ENCODE measurements at places on chromosomes 1 and 21.

DNA sequence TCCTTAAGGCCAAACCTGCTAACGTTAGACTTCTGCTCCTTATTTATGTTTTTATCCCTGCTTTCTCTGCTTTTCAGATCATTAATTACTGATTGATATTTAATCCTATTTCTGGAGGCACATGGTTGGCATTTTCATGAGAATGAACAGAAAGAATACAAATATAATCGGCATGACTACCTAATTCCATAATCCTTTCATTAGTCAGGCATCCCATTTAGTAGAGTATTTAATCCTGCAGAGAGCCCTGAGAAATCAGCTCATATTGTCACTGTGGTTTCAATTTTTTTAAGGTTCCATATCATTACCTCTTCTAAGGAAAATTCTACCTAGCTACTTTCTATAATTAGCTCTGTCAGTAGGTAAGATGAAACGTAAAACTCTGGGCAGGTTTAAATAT is 238.8 kb downstream of the NCAM2 start:
- DNase-seq: no peak

GRCh38 chr1:93702111-93702827 is 20.6 kb upstream of the BCAR3 start:
- no peak for DNase-seq

DNA sequence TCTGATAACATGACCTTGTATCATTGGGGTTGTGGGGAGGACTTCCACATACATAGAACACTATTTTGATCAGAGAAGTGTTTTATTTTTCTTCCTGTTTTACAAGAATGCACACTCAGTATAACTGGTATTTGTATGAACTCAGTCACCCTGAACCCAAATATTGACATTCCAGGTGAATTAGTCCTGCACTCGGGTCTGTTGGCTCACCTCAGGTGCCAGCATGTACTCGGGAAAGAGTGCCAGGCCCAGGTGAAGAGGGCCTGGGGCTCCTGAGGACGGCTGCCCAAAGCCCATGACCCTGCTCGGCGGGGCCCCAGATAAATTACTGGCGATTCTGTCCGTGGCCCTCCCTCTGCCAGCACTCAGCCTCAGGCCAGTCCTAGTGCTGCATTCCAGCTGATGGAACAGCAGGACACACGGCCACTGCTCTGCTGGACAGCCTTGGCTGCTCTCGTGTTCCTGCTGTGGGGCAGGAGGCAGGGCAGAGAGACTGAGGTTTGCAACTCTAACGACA is 75.4 kb upstream of the TMPRSS2 start:
- DNase-seq: no peak

DNA sequence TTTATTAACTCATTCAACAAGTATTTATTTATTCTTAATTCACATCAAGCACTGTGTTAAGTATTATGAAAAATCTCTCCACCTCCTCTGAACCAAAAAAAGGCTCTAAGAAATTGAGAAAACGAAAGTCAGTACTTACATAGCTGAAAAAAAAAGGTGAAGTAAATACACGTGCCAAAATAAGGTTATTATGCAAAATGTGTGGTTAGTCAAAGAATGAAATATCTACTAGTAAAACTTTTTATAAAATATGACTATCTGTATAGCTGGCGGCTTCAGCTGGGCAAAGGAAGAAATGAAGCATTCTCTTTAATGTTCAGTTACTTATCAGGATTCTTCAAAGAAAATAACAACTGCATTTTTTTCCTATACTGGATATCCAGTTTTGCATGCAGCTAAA is 35.5 kb upstream of the ASPM start:
- no peak for DNase-seq

- DNase-seq: no peak
Observed at GRCh38 chr1:101522486-101522885, 285.7 kb downstream of the S1PR1 start.

- DNase-seq: no peak
Observed at GRCh38 chr1:7885513-7886404, 32.9 kb upstream of the UTS2 start.

- no peak for DNase-seq
Observed at GRCh38 chr1:38332649-38333310, 286.2 kb upstream of the POU3F1 start.

- DNase-seq: no peak
Observed at GRCh38 chr1:206074839-206075238, 21.9 kb downstream of the RHEX start.

DNA sequence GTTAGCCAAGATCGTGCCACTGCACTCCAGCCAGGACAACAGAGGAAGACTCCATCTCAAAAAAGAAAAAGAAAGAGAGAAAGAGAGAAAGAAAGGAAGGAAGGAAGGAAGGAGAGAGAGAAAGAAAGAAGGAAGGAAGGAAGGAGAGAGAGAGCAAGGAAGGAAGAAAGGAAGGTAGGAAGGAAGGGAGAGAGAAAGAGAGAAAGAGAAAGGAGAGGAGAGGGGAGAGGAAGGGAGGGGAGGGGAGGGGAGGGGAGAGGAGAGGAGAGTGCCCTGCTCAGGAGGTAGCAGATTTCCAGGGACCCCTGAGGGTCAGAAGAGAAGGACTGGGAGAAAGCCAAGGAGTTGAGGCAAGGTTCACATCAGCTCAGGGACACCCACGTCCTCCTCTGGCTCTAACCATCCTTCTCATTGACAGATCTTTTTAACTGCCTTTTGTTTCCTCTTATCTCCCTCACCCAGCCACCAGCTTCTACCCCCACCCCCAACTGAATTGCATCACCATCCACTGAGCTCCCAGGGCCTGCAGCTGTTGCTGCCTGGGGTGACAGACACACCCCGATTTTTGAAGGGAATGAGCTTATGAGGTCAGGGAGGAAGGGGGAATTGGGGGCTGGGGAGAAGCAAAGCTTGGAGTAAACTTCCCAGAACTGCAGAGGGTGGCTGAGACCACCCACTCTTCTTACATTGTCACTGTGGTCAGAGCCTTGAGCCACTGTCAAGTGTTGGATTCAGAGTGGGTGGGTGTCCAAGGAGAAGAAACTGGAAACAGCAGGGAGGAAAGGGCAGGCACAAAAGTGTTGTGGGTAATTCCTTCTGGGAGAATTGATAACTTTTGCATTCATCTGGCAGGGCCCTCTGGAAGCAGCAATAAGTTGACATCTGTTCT is 91.6 kb downstream of the GLUL start:
- DNase-seq: no peak

DNA sequence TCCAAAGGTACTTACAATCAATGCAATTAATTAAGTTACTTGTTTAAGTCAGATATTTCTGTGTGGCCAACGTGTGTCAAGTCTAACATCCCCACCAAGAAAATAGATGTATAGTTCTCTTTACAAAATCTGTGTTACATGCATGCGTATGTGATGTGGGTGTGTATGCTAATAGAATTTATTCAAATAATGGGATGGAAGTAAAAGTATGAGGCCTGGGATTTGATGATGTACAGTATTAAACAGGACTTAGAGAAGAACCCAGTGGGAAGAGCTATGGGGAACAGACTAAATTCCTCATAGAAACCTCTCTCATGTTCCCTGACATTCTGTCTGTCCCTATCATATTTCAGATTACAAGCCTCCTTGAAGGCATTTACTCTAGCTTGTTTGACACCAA is 72.5 kb downstream of the IFI44 start:
- no peak for DNase-seq

- no peak for DNase-seq
Observed at GRCh38 chr1:111190931-111191451, 9.5 kb downstream of the DENND2D start.

DNA sequence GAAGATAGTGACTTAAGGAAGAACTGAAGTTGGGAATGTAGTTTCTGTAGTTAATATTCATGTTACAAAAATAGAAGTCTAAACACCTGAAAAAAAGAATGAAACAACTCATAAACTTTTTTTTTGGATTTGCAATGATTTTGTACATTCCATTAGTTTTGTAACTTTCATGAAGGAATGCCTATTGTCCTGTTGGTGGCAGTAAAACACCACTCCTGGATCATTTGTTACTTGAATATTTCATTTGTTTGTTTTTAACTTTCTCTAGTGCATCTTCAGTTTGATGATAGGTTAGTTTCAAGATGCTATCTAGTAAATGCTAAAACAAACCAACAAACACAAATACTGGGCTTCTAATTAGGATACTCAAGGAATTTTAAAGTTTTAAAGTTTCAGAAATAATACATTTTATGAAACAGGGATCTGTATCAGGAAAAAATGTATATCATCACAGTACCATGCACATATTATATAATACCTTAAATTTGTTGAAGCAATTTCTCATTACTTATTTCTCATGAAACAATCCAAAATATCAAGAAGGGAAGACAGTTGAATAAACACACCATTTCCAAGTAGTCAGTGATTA is 229.7 kb upstream of the CACYBP start:
- DNase-seq: no peak

Measured in stimulated activated CD4-positive, alpha-beta T cell treated with anti-CD3 and anti-CD28 coated beads, Interleukin-2, amount 100 ng/mL, for 4 hours (primary cell).